ENCODE measurements at places on chromosomes 1 and 21. TPM values are rescaled to one million over a fixed set of nuclear protein-coding genes. Genes with fewer than 3 reads are reported as not detected.

GRCh38 chr1:232600424-232601258 is 29.3 kb downstream of the SIPA1L2 start:
- no peak for DNase-seq

DNA sequence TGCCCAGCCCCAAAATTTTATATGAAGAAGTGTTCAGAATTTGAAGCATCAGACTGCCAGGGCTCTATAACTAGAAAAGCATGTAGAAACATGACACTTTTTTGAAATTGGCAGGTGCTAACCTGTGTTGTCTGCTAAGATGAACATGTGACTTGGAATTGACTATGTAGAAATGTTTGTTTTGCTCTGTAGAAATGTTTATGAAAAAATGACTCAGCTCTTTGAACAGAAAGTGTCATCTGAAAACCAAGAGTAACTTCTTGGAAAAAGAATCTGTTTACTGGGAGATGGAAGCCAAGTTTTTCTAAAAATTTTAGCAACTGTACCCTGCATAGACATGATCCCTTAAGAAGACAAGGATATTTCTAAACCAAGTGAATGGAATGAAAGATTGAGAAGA is 59.2 kb downstream of the LHX9 start:
- no peak for DNase-seq

DNA sequence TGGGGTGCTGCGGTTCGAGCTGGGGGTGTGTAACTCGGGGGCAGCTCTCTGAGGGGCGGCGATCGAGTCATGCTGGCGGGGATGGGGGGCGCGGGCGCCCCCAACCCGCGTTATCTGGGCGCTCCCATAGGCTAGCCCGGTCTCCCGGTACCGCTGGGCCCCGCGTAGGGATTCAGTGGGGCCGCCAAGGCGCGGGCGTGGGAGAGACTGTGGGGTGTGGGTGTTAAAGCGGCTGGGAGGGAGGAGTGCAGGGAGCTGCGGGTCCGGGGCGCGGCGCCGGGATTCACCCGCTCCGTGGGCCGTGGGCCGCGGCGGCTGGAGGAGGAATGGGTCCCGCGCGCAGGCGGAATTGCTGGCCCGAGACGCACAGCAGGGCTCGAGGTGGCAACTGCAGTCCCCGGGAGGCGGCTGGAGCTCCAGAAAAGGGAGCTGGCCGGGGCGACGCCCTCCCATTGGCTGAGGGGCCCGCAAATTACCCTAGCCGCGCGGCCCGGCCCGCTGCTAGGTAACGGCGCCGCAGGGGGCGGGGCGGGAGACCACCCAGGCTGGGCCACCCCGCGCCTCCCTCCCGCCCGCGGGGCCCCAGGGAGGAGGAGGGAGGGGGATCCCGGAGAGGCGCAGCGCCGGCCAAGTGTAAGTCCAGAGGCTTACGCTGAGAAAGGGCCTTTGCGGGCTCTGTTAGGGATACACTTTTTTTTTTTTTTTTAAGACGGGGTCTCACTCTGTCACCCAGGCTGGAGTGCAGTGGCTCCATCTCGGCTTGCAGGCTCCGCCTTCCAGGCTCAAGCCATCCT is at the start of gene PTCH2:
Gene PTCH2, minus strand, starts transcription at position 392 of the 794 bp plus-strand sequence. Its CDS starts 321 bp downstream, at position 71.
- DNase-seq, result peak; percentile 94

The TLCD4 gene
- 18.9 TPM for total RNA-seq

The KCNK1 gene
- 4.1 TPM for total RNA-seq

The S100A9 gene
- total RNA-seq, result not detected
